Stimulated activated CD4-positive, alpha-beta T cell treated with anti-CD3 and anti-CD28 coated beads, TNF-alpha, amount 100 ng/mL, for 1 hour (primary cell): ENCODE measurements at places on chromosomes 7 and 10.

- DNase-seq, result no peak
Observed at GRCh38 chr10:77686650-77687417, 49.2 kb upstream of the KCNMA1 start.

DNA sequence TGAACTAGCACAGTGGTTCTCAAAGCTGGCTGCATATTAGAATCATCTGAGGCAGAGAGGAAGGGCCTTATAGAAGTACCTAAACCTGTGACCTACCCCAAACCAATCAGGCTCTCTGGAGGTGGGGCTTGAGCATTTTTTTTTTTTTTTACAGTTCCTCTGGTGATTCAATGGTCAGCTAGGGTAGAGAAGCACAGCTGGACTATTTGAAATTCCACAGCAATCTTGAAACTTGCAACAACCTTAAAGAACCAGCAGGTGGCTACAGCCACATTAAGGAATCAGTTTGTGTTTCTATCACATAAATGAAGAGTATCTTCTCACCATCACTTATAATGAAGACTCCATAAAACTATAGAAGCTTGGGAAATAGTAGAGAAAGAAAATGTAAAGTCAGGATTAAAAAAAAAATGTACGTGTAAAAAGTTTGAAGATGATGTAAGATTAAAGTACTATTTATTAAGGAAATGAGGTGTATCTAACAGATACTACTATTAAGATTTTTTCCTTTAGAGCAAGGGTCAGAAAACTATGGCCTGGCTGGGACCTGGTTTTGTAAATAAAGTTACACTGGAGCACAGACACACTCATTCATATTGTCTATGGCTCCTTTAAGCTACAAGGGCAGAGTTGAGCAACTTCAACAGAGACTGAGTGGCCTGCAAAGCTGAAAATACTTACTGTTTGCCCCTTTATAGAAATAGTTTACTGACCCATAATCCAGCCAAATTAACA lies 3.8 kb downstream of the RTKN2 start:
- DNase-seq, result no peak

DNA sequence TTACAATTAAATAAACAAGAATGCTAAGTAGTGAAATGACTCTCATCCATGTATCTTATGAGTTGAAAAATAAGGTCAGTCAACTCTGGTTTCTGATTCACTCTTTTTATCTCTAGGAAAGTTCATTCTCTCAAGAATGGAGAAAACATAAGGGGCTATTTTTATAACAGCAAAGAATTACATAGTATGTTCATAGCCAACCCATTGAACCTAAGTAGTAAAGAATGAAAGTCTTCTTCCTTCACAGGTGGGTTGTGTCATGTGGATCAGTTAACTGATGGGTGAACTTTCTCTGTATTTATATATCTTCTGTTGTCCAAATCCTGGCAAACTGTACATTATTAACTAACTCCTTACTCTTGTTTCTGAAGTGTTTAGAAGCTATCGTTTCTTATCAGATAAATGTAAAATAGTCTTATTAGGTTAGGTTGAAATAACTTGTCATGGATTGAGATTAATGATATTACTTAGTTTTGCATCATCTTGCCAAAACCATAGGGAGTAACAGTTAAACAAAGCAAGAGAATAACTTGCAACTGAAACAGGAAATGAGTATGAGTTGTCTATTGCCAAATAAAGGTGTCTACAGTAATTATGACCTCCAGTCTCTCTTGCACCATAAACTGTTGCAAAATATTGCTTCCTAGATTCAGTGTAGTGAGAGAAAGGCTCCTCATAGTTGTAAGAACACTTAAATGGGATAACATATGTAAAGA lies 86.8 kb downstream of the ANKRD7 start:
- DNase-seq, result no peak

- DNase-seq, result no peak
Observed at GRCh38 chr7:36568452-36568849, 155.8 kb downstream of the AOAH start.

GRCh38 chr10:118957443-118957825 lies 72.1 kb upstream of the NANOS1 start:
- no peak for DNase-seq
